ENCODE measurements at places on chromosomes 13 and 19.

- DNase-seq: peak; percentile 86
Measured at GRCh38 chr13:106063591-106064313, 471.7 kb downstream of the EFNB2 start.

GRCh38 chr19:49539192-49539952 is 11.6 kb downstream of the RCN3 start:
- DNase-seq: no peak

DNA sequence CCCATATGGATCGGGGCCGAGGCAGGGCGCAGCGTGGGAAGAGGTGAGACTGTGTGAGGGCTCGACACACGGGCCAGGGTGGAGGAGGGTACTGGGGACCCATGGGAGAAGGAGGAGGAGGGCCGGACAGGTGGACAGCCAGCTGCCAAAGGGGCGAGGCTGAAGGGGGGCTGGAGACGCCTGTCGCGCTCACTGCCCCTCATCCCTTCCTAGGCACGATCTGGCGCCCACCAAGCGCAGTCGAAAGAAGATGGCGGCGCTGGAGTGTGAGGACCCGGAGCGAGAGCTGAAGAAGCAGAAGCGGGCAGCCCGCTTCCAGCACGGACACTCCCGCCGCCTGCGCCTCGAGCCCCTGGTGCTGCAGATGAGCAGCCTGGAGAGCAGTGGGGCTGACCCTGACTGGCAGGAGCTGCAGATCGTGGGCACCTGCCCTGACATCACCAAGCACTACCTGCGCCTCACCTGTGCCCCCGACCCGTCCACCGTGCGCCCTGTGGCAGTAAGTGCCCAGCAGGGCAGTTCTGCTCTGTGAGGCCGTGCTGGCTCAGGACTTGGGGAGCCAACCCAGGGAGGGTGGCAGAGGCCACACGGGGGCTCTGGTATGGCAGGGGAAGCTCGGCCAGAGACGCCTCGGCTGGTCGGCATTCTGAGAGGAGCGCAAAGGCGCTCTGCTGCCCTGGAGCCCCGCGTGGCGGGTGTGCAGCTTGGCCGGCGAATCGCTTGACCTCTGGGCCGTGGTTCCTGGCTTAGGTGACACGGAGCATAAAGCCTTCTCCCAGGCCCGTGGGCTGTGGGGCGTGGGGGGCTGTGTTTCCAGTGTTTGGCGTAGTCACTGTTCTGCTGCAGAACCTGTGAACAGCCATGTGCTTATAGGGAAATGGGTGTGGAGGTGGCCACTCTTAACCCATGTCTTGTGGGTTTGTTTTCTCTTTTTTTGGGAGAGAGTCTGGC is 6.9 kb downstream of the LENG9 start:
- no peak for DNase-seq

GRCh38 chr13:46387064-46387851 is at the start of gene RUBCNL:
RUBCNL (minus strand) TSS chr13:46387252; CDS start chr13:46372475, 14,777 bp downstream.
- no peak for DNase-seq

- DNase-seq: peak; percentile 84
Measured at GRCh38 chr13:113209336-113209758, at the start of gene CUL4A. CUL4A (plus strand) TSS chr13:113209613; CDS start chr13:113209628, 15 bp downstream.

GRCh38 chr13:31320946-31321345 is 121.2 kb downstream of the B3GLCT start:
- no peak for DNase-seq

GRCh38 chr19:16088351-16089009 is 12.2 kb downstream of the TPM4 start:
- no peak for DNase-seq

DNA sequence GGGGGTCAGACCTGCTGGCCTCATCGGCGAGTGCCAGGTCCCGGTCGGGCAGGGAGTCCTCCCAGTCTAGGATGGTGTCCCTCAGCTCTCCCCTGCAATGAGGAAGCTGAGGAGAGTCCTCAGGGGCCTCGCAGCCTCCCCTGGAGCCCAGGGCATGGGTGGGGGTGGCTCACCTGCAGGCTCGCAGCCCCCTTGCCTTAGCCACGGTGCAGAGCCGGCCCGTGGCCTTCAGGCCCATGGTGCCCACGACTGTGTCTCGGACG is 6.8 kb downstream of the SIRT6 start:
- no peak for DNase-seq

DNA sequence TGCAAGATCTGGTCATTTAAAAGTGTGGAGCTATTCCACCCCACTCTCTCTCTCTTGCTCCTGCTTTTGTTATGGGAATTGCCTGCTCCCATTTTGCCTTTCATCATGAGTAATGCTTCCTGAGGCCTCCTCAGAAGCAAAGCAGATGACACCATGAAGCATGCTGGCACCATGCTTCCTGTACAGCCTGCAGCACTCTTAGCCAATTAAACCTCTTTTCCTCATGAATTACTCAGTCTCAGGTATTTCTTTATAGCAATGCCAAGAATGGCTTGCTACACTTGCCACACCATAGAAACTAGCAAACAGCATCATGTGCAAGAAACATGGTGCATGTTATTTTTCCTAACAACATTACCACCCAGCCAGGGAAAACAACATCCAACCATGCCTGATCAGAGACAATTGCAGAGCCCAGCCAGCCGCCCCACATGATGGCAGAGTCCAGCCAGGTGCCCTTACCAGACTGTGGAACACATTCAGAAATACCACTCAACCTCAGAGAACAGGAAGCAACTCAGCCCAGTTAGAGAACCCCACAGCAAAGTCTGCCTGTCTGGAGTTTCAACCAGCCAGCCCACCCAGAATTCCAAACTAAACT is 36.9 kb downstream of the SYDE1 start:
- no peak for DNase-seq

DNA sequence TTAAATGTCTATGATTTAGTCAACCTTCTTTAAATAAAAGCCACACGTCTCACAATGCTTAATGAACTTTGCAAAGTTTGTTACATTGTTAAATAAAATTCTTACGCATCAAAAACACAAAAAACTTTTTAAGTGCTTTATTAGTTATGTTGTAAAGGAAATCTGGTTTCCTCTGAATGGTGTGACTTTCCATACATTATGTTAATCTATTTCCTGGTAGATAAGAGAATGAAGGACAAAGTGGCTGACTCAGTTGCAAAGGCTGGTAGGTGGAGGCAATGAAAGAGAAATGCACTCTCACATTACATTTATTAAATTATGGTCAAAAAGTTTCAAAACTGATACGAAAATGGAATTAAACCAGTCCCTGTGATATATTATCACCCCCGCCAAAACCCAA is 15.9 kb downstream of the KLF12 start:
- DNase-seq: no peak

DNA sequence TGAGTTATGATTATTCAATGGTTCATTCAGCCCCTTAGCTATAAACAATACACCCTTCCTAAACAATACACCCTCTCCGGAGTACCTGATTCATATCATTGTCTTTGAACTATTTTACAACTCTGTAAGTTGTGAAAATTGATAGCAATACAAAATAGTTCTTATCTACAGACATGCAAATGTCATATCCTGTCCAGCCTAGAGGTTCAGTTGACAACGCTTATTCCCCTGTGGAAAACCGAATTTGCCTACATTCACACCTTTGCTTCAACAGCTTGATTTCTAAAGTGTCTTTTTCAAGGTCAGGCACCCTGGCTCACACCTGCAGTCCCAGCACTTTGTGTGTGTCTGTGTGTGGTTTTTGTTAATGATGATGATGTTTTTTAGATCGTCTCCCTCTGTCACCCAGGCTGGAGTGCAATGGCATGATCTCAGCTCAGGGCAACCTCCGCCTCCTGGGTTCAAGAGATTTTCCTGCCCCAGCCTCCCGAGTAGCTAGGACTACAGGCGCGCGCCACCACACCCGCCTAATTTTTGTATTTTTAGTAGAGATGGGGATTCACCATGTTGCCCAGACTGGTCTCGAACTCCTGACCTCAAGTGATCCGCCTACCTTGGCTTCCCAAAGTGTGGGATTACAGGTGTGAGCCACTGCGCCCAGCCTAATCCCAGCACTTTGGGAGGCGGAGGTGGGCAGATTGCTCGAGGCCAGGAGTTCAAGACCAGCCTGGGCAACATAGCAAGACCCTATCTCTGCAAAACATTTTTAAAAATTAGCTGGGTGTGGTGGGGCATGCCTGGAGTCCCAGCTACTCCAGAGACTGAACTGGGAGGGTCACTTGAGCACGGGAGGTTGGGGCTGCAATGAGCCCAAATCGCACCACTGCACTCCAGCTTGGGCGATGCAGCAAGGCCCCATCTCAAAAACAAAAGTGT is 9.6 kb downstream of the C19orf53 start:
- DNase-seq: no peak

DNA sequence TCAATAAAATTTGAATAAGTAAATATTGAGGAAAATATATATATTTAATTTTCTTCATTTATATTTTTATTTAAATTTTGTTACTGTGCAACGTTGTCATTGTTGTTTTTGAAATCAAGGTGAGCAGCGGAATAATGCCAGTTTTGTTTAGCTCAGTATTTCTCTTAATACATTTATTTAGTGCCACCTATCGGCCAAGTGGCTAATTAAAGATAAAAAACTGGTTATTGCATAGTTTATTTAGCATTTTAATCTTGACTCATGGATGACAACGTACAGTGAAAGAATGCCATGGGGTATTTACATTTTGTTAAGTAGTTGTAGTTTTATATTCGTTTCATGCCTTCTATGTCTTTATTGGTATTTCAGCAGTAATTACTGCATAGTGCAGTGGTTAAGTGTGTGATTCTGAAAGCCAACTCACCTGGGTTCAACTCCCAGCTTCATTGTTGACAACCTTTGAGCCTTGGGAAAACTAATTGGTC is 265.9 kb downstream of the MYO16 start:
- peak; percentile 48 for DNase-seq

DNA sequence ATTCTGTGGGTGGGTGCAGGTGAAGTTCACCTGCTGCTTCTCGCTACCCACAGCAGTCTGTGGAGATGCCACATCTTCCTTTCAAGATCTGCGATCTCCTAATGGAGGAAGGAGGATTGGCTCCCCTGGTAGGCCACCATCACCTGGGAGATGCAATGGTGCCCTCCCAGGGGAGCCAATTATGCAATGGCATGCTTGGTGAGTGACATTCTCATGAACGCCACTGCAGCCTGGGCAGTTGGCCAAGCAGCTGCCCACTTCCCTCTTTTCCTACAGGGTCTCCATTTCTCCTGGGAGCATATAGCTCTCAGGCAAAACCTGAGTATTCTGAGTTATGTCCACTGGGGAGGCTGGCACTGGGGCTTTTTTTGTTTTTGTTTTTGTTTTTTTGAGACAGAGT is 83.5 kb upstream of the KCTD15 start:
- DNase-seq: no peak

- no peak for DNase-seq
Measured at GRCh38 chr19:33587150-33587549, 34.6 kb upstream of the CHST8 start.

- peak; percentile 83 for DNase-seq
Measured at GRCh38 chr13:105655046-105655445, 880.4 kb downstream of the EFNB2 start.

- no peak for DNase-seq
Measured at GRCh38 chr19:30209617-30210600, 162.3 kb upstream of the ZNF536 start.

DNA sequence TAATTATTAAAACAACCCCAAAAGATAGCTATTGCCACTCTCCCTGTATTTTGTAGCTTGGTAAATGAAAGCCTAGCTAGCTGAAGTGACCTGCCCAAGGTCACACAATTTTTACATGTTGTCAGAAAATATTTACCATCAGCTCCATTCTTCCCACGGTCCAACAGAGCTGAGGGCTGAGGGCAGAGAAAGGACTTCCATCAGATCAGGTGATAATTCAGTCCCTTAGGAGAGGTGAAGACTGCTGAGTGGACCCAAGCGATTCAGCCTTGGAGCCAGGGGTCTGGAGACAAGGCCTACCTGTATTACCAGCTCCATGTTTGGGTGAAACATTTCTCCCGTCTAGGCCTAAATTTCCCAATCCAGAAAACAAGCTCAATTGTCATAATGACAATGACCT is 149.5 kb upstream of the TSHZ3 start:
- DNase-seq: no peak

DNA sequence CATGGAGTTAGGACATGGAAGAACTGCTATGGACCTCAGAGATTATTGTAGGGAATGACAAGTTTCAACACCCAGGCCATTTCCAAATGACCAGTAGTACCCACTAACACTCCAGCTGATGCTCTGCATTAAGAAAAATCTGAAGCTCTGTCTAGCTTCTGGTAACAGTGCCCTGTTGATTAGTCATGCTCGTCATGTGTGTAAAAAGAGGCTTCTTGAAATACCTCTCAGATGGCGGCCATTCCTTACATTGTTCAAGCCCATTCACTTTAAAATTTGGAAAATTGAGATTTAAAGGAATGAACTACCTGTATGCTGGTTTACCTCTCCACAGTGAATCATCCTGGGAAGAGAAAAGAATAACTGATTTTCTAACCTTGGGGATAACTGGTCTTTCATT is 527.9 kb upstream of the ARGLU1 start:
- DNase-seq: no peak

DNA sequence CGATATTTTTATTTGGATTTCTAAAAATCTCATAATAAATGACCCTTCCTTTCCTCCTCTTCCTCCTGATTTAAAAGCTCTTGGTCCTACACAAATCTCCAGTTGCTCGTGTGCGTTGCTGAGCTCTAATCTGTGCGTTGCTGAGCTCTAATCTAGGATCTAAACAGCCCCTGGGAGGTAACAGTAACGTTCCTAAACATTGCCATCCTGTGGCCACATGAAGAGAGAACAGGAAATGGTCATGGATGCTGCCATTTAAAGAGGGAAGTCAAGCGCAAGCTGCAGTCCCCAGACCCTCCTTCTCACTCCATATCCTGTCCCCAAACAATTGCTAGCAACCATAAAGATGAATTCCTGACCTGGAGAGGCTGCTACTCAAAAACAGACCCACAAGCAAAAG is 170.8 kb downstream of the NUFIP1 start:
- peak; percentile 56 for DNase-seq

- DNase-seq: no peak
Measured at GRCh38 chr13:95235974-95236373, 65.3 kb downstream of the ABCC4 start.

DNA sequence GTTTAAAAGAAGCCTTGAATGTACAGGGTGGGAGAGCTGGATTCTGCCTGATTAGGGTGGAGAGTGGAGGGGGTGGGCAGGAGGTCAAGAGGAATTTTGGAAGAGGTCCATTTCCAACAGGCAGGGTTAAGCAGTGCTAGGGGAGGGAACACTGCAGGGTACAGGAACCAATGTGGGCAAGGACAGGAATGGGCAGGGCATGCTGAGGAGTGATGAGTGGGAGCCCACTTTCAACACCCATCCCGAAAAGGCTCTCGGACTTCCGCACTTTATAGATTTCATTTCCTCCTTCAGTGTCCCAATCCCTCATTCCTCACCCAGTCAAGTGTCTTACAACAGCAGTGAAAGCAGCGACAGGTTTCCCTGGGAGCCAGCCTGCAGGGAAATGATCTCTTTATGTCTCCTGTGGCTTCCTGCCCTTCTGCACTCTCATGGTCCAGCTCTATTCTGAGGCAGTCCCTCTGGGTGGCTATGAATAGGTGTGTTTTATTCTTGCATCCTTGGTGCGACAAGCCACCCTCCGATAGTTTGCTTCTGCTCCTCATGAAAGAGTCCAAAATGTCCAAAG is 50.5 kb upstream of the ZNF507 start:
- DNase-seq: no peak

GRCh38 chr13:54232700-54233099 is 1204.1 kb downstream of the OLFM4 start:
- no peak for DNase-seq
